Endothelial cell (in vitro differentiated cells): ENCODE measurements at places on chromosomes 4 and X.

- no peak for DNase-seq
Observed at GRCh38 chr4:148029781-148030180, 297.9 kb downstream of the ARHGAP10 start.

- DNase-seq, result no peak
Observed at GRCh38 chr4:166039822-166040221, 166.8 kb downstream of the TLL1 start.

GRCh38 chr4:6595897-6596537 lies 21.0 kb downstream of the MAN2B2 start:
- no peak for DNase-seq

GRCh38 chr4:25015012-25015411 lies 15.7 kb downstream of the LGI2 start:
- no peak for DNase-seq

DNA sequence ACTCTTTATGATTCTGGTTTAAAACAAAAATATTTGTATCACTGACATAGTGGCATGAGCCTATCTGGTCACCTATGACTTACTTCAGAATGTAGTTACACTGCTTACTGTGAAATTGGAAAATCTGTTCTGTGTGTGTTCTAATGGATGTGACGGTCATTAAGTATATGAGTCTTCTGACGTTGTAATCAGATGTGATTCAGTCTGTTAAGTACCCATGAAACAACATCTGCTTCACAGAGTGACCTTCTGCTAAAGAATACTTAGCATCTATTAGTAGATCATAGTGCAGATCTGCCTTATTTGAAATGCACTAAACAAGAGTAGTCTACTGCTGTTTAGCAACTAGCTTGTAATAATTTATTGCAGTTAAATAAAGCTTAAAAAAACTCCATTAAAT lies 317.1 kb downstream of the DCTD start:
- no peak for DNase-seq

DNA sequence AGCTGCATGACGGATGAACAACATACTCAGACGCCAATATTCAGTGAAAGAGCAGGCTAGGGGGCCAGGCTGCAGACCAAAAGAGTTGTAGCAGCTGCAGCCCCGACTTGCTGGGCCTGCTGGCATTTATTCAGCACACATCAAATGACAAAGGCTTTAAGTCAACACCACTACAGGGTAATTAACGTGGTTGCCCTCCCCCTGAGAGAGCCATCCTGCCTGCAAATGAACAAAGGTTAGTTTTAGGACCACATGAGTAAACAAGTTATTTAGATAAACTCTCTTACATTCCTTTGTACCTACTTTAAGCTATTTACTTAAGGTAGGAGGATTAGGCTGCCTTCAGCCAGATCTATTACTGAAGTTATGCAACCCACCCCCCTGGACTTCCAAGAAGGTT lies 1329.1 kb downstream of the PCDH18 start:
- DNase-seq, result no peak

- no peak for DNase-seq
Observed at GRCh38 chr4:108561116-108561515, 59.3 kb upstream of the RPL34 start.

DNA sequence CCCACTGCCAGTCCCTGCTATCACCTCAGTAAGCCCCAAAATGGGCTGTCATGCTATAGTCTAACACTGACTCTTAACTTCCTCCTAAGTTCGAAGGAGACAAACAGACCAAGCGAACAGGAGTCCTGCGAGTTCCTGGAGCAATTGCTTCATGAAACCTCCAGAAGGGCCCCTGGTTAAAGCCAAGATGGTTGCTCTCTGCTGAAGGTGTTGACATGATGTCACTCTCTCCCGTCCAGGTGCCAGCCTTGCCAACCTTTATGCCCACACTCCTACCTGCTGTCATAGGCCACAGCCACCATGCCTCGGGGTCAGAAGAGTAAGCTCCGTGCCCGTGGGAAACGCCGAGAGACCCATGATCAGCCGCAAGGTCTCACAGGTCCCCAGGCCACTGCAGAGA lies at the start of gene MAGEB6B:
MAGEB6B (plus strand) TSS at position 301 of the 400 bp plus-strand sequence; CDS start at position 301, 0 bp downstream.
- DNase-seq, result no peak

DNA sequence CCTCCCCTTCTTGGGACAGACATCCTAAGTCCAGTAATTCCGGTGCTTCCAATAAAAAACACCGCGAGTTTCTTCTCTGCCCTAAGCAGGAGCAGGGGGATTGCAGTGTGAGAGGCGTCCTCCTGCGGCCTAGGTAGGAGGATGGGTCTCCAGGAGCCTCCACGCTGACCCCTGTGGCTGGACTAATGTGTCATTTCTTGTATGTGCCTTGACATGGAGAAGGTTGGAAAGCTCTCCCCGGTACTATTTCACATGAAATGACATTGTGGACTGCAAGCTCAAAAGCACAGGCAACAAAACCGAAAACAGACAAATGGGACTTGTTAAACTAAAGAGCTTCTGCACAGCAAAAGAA lies 66.6 kb upstream of the ENPP6 start:
- DNase-seq, result no peak
